Activated T-helper 2 cell treated with anti-CD3 and anti-CD28 coated beads, Interferon-gamma antibody, Interleukin-2, Interleukin-4, amounts not matched to agents 10 μg/mL and 5 μg/mL and 100 μg/mL, durations not matched to agents 14 hours and 24 hours and 36 hours (primary cell): ENCODE measurements at places on chromosomes 2 and 18.

DNA sequence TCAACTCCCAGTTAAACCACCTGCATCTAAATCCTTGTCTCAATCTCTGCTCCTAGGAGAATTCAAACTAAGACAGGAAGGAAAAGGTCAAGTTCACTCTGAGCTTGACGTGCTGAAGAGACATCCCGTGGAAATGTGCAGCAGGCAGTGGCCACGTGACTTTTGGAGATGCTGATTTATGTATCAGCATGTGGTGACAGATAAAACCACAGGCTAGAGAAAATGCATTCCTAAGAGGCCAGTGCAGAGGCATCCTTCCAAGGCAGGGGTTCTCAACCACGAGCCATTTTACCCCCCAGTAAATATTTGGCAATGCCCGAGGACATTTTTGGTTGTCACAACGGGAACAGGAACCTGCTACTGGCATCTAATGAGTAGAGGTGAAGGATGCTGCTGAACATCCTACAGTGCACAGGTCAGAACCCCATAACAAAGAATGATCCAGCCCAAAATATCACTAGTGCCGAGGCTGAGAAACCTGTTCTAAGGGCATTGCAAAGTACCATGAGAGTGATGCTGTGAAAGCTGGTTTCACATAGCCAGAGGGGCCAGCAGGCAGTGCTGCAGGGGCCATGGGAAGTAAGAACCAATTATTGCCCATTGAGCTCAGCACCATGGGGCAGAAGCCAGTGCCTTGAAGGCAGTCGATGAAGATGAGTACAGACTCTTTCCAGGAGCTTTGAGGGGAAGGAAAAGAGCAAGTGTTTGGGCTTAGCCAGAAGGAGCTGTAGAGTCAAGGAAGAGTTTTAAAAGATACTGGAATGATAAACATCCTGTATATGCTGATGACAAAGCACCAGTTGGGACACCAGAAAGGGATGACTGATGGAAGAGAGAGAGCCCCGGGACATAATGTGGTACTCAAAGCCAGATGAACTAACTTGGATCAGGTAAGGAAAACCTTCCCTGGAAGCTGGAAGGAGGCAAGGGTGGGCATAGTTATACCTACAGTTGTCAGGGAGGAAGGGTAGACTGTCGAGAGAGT, 174.6 kb downstream of the HAUS1 start:
- no peak for DNase-seq

- DNase-seq: no peak
These were observed 14.0 kb downstream of the ARHGAP25 start for GRCh38 chr2:68748568-68748967.

DNA sequence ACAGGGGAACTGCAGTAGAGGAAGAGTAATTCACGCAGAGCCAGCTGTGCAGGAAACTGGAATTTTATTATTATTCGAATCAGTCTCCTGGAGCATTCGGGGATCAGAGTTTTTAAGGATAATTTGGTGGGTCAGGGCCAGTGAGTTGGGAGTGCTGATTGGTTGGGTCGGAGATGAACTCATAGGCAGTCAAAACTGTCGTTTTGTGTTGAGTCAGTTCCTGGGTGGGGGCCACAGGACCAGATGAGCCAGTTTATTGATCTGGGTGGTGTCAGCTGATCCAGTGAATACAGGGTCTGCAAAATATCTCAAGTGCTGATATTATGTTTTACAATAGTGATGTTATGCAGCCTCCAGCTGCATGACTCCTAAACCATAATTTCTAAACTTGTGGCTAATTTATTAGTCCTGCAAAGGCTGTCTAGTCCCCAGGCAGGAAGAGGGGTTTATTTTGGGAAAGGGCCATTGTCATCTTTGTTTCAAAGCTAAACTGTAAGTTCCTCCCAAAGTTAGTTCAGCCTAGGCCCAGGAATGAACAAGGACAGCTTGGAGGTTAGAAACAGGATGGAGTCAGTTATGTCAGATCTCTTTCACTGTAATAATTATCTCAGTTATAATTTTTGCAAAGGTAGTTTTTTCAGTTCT, 67.0 kb downstream of the ASAP2 start:
- DNase-seq: no peak

DNA sequence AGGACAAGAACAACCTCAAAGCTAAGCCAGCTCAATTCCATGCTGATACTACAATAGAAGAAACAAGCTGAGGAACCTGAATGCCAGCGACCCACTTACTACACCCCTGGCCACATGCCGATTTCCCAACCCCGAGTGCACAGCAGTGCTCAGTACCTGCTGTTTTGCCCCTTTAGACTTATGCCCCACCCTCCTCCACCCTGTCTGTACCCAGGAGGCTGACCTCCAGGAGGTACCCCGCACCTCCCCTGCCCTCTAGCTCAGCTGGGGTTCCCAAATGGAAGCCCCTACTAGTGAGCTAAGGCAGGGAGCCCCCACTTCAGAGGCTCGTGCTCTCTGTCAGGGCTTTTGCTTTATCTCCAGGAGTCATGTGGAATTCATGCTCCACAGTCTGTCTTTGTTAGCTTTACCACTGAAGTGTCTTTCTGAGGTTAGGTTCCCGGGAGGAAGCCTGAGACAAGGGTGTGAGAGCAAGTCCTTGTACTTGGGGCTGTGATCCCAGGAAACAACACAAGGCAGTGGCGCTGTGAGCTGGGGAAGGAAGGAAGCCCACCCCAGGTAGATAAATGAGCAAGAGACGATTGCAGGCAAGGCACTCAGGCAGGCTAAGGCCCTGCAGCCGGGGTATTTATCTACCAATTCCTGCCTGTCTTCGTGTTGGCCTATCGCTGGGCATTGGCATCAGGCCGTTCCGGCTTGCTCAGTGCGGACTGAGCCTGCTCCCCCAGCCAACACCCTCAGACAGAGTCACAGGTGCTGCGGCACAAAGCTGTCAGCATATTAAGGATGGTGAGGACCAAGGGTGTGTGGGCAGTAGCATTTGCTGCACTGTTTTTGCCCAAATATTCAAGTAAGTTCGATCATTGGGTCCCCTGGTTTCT, 220.5 kb downstream of the CYP26B1 start:
- no peak for DNase-seq

DNA sequence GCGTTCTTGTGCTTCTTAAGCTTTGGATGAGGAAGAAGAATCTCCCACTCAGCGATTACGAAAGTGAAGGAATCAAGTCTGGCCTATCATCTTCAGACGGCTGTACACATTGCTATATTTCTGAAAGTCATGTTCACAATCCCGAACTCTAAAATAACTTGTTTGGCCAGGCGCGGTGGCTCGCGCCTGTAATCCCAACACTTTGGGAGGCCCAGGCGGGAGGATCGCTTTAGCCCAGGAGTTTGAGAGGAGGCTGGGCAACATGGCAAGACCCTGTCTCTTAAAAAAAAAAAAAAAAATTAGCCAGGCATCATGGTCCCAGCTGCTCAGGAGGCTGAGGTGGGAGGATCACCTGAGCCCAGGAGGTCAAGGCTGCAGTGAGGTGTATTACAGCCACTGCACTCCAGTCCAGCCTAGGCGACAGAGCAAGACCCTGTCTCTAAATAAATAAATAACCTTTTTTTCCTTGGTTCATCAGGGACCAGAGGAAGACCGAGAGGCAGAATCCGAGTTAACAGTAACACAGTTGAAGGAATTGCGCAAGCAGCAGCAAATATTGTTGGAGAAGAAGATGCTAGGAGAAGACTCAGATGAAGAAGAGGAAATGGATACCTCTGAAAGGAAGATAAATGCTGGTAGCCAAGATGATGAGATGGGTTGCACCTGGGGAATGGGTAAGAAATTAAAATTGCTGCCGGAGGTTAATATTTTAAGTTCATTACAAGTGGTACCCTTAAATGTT, 1.1 kb downstream of the SLC4A1AP start:
- no peak for DNase-seq

DNA sequence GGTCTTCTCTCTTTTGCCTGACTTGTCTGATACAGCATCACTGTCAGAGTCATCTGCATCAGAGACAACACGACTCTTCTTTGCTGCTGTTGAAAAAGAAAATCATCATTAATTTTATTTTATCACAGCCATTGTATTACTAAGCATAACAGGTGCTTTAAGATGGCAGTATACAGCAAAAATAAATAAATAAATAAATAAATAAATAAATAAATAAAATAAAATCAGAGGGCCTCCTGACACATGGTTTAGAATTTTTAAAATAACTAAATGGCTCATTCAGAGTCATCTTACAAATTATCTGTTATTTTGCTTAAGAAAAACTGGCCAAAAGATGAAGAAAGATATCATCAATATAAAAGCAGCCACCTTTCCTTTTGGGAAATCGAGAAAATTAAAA, 22.8 kb downstream of the IWS1 start:
- DNase-seq: no peak

- no peak for DNase-seq
These were observed 92.2 kb downstream of the COL6A3 start for GRCh38 chr2:237321746-237322145.

DNA sequence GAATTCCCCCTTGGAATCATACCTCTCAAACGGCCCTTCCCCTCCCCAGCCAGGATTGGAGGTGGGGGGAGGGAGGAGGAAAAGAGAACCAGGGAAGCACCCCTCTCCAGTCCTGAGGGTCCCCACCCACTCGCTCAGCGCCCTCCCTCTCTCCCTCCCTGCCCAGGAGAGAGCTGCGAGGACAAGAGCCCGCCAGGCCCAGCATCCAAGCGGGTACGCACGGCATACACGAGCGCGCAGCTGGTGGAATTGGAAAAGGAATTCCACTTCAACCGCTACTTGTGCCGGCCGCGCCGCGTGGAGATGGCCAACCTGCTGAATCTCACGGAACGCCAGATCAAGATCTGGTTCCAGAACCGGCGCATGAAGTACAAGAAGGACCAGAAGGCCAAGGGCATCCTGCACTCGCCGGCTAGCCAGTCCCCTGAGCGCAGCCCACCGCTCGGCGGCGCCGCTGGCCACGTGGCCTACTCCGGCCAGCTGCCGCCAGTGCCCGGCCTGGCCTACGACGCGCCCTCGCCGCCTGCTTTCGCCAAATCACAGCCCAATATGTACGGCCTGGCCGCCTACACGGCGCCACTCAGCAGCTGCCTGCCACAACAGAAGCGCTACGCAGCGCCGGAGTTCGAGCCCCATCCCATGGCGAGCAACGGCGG, 14.4 kb downstream of the HOXD3 start:
- DNase-seq: no peak

DNA sequence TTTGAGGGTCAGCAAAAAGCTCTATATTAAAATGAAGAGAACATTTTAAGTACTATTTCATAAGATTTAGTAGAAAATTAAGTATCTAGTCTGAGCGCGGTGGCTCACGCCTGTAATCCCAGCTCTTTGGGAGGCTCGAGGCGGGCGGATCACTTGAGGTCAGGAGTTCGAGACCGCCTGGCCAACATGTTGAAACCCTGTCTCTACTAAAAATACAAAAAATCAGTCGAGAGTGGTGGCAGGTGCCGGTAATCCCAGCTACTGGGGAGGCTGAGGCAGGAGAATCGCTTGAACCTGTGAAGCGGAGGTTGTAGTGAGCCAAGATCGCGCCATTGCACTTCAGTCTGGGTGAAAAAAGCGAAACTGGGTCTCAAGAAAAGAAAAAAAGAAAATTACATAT, 1.6 kb downstream of the USP14 start:
- no peak for DNase-seq

DNA sequence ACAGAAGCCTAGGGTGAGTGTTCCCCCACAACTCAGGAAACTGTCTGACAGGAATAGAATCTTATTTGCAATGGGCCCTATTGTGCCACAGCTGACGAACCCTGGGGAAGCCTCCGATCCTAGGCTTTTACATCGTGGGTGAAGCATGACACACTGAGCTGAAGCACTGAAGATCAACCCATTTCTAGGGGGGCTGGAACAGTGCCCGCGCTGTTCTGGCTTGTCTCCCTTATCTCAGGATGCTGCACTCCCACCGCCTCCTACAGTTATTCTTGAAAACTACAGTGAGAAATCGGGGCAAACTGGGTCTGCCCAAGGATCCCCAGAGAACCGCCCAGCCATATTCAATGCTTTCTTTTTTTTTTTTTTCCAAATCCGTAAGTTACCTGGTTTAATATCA, 41.1 kb downstream of the NETO1 start:
- DNase-seq: no peak

DNA sequence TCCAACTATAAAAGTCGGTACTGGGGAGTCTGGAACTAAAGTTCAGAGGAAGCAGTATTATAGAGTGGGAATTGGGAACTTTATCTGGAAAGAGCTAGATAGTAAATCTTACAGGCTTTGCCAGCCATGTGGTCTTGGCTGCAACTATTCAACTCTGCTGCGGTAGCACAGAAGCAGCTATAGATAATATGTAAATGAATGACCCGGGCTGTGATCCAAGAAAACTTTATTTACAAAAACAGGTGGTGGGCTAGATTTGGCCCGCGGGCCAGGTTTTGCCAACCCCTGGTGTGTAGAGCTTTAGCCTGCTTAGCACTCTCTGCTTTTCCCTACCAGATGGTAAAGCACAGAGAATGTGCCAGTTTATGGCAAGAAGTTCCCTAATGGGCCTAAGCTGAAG, 70.8 kb downstream of the TNP1 start:
- no peak for DNase-seq

- no peak for DNase-seq
These were observed 306.1 kb downstream of the ZEB2 start for GRCh38 chr2:144213797-144214196.

GRCh38 chr18:63016270-63016669, 300.9 kb downstream of the PHLPP1 start:
- DNase-seq: no peak

DNA sequence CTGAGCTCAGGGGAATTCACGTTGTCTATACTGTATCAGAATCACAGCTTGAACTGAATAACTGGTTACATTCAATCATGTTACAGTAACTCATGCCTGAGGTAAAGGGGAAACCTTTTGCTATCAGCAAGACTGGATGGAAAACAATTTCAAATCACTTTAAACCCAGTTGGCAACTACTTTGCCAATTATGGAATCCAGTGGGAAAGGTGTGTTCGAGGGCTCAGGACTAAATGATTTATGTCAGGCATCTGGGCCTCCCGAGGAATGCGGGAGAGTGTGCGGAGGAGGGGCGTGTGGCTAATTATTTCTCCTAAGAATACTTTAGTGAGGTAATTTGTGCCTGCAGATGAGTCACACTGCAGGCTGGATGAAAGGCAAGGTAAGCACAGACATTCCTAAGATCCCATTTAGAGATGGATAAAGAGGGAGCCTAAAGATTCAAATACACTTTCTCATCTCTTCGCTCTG, 100.1 kb downstream of the HRH4 start:
- DNase-seq: no peak

DNA sequence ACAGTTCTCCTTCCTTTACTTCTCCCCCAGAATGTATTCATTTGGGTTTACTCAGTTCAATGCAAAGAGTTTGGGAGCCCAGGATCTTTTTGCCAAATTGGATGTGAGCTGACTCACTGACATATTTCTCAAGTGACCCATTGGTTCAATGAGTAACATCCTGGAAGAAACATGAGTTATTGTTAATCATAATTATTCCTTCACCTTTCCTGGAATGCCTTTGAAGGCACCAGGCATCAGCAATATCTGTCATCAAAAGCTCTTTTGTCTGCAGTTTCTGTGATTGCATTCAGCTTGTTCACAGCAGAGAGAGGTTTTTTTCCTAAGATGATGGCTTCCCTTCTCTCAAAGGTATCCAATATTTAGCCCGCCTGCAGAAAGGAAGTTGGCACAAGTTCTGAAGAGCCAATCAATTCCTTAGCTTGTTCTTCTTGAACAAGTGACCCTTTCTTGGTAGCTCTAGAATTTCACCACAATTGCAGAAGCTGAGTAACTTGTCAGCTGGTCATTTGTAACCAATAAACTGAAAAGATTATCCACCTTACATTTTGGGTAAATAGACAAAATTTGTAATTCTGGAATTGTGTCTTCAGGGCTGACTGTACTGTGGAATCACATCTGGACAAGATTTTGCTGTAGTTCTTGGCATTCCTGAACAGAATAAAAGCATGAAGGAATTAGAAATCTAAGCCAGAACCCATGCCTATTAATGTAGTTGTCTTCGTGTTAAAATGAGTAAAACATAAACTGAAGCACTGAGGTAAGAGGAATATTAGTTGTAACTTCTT, 72.2 kb upstream of the TMEM17 start:
- no peak for DNase-seq
